ENCODE measurements at places on chromosomes 5 and 9. TPM values are rescaled to one million over a fixed set of nuclear protein-coding genes. Genes with fewer than 3 reads are reported as not detected.

The IRGM gene
- 0.09 TPM for total RNA-seq

The ECM2 gene
- total RNA-seq, result 7.2 TPM

The PCDHGA7 gene
- 5.7 TPM for total RNA-seq

The OTP gene
- total RNA-seq, result not detected

The TNC gene
- 20.2 TPM for total RNA-seq

The TGFBI gene
- total RNA-seq, result 985 TPM

The PLAC8L1 gene
- not detected for total RNA-seq
